ENCODE measurements at places on chromosomes 2 and 18. TPM values are rescaled to one million over a fixed set of nuclear protein-coding genes. Genes with fewer than 3 reads are reported as not detected.

Gene LHCGR
- 3.0 TPM for total RNA-seq

DNA sequence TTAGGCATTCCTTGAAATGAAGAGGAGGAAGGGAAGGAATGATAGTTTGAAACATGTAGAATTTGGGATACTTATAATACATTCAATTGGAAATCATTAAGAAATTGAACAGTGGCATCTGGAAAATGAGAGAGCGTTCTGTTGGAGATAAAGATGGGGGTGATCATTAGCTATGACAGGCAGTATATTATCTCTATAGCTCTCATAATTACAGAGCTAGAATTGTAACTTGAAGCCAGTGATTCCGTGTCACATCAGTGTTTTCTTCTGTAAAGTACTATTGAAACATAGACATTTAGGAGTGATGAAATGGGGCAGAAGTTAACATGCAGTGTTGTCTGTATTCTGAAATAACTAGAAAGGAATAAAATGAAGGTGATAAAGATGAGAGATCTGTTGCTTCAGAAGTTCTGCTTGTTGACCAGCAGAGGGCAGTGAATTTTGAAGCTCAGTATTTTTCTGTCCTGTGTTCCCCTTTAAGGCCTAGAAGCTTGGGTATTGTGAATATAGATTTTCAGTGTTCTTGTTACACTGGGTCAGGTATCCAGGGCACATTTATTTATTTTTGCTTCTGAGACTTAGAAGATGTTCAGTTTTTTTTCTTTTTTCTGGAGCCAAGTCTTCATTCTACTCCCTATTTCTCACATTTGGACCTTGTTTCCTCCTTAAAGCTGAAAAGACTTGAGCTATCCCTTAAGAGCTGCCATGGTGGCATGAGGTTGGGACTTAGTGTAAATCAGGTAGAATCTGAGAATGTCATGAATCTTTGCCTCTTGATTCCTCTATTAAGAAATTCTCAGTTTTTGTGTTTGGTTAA is 157.4 kb downstream of the TAF4B start:
- no peak overlapping the region for H3K27ac ChIP-seq
- no peaks in the 10 kb centered on the region for H3K27me3 ChIP-seq
- H3K4me3 ChIP-seq, result no peak overlapping the region
- H3K4me1 ChIP-seq, result peaks cover 13% of the 10 kb centered on the region
- H3K36me3 ChIP-seq, result no peaks in the 10 kb centered on the region

DNA sequence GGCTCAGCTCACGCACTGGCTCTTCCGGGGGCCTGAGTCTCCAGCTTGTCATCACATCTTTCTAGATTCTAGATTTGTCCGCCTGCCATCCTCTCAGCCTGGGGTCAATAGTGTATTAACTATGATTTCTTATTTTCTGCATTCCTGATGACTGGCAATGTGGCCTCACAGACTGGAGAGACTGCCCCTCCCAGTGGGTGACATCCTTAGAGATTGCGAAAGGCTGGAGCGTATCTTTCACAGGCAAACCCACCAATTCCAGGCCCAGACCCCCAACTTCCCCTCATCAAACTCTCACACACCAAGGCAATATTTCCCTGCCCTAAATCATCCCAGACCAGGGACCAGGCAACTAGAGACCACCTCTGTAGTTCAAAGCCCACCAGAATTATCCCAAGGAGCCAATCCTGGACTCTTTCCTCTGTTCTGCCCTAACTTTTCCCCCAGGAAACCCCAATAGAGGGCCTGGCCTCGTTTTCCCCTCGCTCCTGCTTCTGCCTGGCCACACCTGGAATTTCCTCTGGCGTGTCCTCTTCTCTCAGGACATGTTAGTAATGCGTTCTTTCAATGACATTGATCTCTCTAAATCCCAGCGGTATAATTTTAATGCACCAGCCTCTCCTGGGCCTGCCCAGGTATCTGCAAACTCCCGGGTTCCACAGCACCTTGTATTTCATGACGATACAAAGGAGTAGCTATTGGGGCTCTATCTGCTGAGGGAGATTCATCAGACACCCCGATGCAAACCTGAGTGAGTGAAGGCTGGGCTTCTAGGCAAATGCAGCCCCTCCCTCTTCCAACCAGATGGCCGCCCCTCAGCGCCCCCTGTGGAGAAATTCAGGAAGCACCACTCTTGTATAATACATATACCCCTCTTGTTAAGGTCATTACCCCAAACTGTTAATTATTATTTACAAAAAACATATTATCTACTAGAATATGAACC is 2.4 kb upstream of the KCNF1 start:
- H3K36me3 ChIP-seq, result no peaks in the 10 kb centered on the region
- no peak overlapping the region for H3K27ac ChIP-seq
- H3K4me3 ChIP-seq, result no peak overlapping the region
- H3K27me3 ChIP-seq, result no peaks in the 10 kb centered on the region
- no peak for DNase-seq
- peaks cover 22% of the 10 kb centered on the region for H3K4me1 ChIP-seq

DNA sequence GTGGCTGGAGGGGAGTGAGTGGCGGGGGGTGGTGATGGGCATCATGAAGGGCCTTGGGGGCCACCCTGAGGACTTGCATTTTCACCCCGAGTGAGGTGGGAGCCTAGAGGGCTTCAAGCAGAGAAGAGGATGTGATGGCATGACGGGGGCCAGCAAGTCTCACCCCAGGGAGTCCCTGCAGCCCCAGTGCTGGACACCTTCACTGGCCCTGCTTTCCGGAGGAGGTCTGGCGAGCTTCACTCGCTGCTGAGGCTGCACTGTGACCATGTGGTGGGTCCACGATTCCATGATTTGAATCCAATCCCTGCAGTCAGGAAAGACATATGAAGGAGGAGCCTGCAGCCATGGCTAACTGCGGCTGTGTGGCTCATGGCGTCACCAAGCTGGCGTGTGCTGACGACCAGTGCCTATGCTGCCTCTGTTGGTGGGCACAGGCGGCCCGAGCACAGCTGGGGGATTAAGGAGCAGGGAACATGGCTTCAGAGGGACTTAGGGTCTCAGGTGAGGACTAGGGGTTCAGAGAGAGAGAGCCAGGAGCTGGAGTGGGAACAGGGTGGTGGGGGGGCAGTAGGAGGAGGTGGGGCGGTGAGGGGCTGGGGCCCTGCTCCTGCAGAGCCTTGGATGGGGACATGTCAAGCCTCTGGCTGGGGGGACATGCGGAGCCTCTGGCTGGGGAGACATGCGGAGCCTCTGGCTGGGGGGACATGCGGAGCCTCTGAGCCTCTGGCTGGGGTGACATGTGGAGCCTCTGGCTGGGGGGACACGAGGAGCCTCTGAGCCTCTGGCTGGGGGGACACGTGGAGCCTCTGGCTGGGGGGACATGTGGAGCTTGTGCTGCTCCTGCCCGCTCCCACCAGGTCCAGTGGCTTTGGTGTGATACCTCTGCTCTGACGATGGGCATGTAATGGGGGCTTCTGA is 3.6 kb downstream of the ZAP70 start:
- no peaks in the 10 kb centered on the region for H3K27me3 ChIP-seq
- no peak for DNase-seq
- H3K4me1 ChIP-seq, result no peaks in the 10 kb centered on the region

Gene SLC9A4
- not detected for total RNA-seq

Gene C1GALT1C1L
- total RNA-seq, result 0.83 TPM

Gene RABL2A
- 17.9 TPM for total RNA-seq

GRCh38 chr2:3480352-3481010 is 38.9 kb downstream of the ADI1 start:
- no peak for DNase-seq
- peak overlapping the region; percentile 59 for H3K27ac ChIP-seq
- H3K4me1 ChIP-seq, result peaks cover 4% of the 10 kb centered on the region
- H3K27me3 ChIP-seq, result no peaks in the 10 kb centered on the region
- H3K36me3 ChIP-seq, result peaks cover 54% of the 10 kb centered on the region
- no peak overlapping the region for H3K4me3 ChIP-seq

Gene GAREM2
- total RNA-seq, result 2.5 TPM
